ENCODE measurements at places on chromosomes 1 and 21.

DNA sequence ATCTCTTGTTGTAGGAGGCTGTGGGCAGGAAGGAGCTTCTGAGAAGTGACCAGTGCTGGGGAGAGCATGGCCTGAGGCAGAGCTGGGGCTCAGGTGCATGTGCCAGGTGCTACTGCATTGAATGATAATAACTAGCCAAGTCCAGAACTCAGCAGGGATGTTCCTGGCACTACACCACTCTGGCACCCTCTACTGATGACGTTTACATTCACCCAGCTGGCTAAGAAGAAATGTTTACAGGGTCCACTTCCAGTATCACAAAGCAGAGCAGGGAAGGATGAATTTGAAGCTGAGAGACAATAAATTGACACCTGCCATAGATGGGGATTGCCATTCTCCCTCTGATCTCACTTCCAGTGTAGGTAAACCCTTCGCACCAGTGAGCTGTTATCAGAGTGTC lies 411.8 kb downstream of the SETD4 start:
- H3K4me3 ChIP-seq = no peak overlapping the region
- H3K36me3 ChIP-seq = no peaks in the 10 kb centered on the region
- H3K27ac ChIP-seq = no peak overlapping the region
- no peaks in the 10 kb centered on the region for H3K4me1 ChIP-seq
- peaks cover 30% of the 10 kb centered on the region for H3K27me3 ChIP-seq
- no peak for DNase-seq

DNA sequence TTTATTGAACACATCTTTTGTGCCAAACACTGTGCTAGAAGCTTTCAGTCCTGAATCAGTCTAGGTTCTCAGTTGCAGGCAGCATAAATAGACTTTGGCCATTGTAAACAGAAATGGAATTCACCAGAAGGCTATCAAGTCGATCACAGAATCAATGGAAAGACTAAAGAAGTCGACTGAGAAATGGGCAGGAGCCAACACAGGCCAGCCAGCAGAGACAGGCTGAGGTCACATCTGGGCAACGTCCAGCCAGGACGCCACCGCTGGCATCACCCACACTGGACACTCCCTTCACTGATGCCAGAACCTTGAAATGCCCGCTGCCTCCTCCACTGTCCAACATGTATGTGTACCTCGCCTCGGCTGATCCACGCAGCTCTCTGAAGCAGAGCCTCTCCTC lies 5.5 kb upstream of the CNTN2 start:
- no peak overlapping the region for H3K4me3 ChIP-seq
- no peaks in the 10 kb centered on the region for H3K27me3 ChIP-seq
- no peak for DNase-seq

DNA sequence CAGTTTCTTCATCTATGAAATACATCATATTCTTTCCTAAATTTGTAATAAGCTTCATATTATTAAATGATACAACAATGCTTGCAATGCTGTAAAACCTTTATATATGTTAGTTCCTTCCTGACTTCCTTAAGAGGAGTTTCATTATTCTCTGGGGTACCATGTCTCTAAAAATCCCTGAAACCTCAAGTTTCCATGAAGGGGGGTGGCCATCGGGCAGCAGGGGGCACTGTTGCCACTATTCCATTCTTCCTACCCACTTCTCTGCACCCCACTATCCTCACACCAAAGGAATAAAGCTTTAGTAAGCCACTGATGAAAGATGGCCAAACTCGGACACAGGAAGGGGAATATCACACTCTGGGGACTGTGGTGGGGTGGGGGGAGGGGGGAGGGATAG lies 9.0 kb upstream of the DMRTB1 start:
- H3K27me3 ChIP-seq = no peaks in the 10 kb centered on the region
- H3K4me3 ChIP-seq = no peak overlapping the region
- DNase-seq = no peak
- no peaks in the 10 kb centered on the region for H3K4me1 ChIP-seq

GRCh38 chr21:35024513-35024912 lies 24.6 kb downstream of the RUNX1 start:
- peaks cover 81% of the 10 kb centered on the region for H3K4me1 ChIP-seq
- peak overlapping the region; percentile 98 for H3K27ac ChIP-seq
- no peak for DNase-seq
- H3K4me3 ChIP-seq = peak overlapping the region; percentile 88

DNA sequence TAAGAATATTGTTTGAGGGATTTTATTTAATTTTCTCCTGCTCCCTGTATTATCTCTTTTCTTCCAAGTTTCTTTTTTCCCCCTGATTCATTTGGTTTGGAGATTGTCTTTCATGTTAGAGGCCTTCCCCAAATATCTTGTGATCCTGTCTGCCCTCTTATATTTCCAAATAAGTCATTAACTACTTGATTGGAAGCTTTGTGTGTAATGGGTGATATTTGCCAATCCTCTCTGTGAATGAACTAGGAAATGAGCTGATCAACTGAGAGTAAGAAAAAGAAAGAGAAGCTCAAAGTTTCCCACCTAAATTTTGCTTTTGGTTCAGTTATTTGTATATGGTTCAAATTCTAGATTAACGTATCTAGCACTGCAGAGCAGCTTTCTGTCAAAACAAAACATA lies 23.6 kb upstream of the LY9 start:
- peak overlapping the region; percentile 100 for H3K27ac ChIP-seq
- peaks cover 68% of the 10 kb centered on the region for H3K4me1 ChIP-seq
- peaks cover 8% of the 10 kb centered on the region for H3K36me3 ChIP-seq
- H3K27me3 ChIP-seq = no peaks in the 10 kb centered on the region

- H3K4me1 ChIP-seq = no peaks in the 10 kb centered on the region
- no peak for DNase-seq
- H3K36me3 ChIP-seq = no peaks in the 10 kb centered on the region
- no peak overlapping the region for H3K4me3 ChIP-seq
- H3K27me3 ChIP-seq = peaks cover 5% of the 10 kb centered on the region
- no peak overlapping the region for H3K27ac ChIP-seq
Observed at GRCh38 chr1:11851180-11851579, 3.6 kb upstream of the NPPA start.

GRCh38 chr1:92859400-92860039 lies 27.7 kb downstream of the RPL5 start:
- peaks cover 10% of the 10 kb centered on the region for H3K4me1 ChIP-seq
- no peak for DNase-seq
- H3K27me3 ChIP-seq = no peaks in the 10 kb centered on the region
- H3K4me3 ChIP-seq = peak overlapping the region; percentile 76
- no peak overlapping the region for H3K27ac ChIP-seq

- H3K27ac ChIP-seq = no peak overlapping the region
- H3K4me3 ChIP-seq = no peak overlapping the region
- no peaks in the 10 kb centered on the region for H3K36me3 ChIP-seq
- no peaks in the 10 kb centered on the region for H3K4me1 ChIP-seq
- no peaks in the 10 kb centered on the region for H3K27me3 ChIP-seq
Observed at GRCh38 chr1:177020851-177021589, 143.5 kb downstream of the ASTN1 start.

DNA sequence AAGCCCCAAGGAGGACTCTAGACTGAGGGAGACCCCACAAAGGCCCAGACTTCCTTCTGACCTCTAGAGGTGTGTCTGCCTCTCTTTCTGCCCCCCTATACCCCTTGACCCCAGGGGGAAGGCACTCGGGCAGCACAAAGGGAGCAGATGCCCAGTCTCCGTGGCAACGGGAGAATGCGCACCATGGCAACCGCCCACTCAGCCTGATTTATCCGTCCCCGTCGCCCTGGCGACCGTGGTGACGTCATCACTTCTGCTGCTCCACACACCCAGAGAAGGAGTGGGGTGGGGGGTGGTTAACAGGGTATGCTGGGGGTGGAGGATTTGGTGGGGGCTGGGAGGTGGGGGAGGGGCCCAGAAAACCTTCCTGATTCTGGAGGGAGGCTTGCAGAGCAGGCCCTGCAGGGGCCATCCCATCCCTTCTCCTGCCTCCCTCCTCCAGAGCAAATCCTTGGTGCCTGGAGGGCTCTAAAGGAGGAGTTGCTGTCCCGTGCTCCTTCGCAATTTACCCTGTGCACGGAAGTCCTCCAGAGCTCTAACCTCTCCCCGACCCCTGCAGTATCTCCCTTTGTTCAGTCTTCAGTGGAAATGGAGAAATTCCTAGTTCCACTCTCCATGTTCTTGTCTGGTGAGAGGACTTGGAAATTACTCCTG lies 6.3 kb downstream of the CELF3 start:
- H3K27me3 ChIP-seq = peaks cover 11% of the 10 kb centered on the region
- H3K27ac ChIP-seq = no peak overlapping the region

DNA sequence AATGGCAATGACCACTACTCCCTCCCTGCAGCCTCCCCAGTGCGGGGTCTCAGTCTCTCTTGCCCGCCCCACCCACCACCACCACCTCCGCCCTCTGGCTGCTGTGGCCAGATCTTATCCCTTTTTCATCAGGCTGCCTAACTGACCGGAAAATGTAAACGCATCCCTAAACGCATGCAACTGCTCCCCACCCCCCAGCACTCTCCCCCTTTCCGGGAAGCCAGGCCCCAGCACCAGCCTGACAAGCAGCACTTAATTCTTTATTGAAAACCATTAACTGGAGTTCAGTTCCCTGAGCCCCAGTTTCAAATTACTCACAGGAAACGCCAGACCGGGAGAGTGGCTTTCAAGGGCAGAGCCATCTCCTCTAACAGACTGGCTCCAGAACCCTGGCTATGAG lies 147.7 kb downstream of the DMRTA2 start:
- H3K36me3 ChIP-seq = no peaks in the 10 kb centered on the region
- DNase-seq = no peak
- H3K27ac ChIP-seq = no peak overlapping the region
- H3K4me1 ChIP-seq = no peaks in the 10 kb centered on the region
- H3K4me3 ChIP-seq = no peak overlapping the region

DNA sequence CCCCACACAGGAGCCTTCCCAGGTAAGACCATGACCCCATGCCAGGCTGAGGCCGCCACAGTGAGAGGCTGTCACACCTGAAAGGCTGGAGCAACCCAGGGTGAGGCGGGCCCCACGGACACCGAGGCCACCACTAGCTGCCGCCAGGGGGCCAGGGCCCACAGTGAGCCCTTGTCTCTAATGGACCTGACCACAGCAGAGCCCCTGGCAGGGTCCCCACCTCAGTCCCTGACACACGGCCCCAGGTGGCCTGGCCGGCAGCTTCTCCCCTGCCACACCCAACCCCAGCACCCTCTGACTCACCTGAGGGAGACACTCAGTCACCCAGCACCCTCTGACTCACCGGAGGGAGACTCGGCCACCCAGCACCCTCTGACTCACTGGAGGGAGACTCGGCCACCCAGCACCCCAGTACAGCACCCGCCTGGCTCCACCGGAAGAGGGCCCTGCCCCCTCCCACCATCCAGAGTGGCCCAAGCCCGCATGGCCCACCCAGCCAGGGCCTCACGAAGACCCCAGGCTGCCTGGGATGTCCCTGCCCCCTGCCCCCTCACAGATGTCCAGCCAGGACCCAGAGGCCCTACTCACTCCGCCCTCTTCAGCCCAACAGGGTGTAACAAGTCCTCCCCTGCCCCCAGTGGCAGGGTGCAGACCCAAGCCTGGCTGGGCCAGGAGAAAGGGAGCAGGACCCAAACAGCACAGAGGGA lies 4.4 kb downstream of the DVL1 start:
- no peaks in the 10 kb centered on the region for H3K27me3 ChIP-seq
- H3K27ac ChIP-seq = no peak overlapping the region
- DNase-seq = no peak
- H3K4me3 ChIP-seq = no peak overlapping the region
- H3K4me1 ChIP-seq = peaks cover 13% of the 10 kb centered on the region

GRCh38 chr1:51877434-51878307 lies 856 bp downstream of the NRDC start:
- H3K4me1 ChIP-seq = peaks cover 13% of the 10 kb centered on the region
- H3K27ac ChIP-seq = no peak overlapping the region
- DNase-seq = peak; percentile 61
- H3K4me3 ChIP-seq = no peak overlapping the region

DNA sequence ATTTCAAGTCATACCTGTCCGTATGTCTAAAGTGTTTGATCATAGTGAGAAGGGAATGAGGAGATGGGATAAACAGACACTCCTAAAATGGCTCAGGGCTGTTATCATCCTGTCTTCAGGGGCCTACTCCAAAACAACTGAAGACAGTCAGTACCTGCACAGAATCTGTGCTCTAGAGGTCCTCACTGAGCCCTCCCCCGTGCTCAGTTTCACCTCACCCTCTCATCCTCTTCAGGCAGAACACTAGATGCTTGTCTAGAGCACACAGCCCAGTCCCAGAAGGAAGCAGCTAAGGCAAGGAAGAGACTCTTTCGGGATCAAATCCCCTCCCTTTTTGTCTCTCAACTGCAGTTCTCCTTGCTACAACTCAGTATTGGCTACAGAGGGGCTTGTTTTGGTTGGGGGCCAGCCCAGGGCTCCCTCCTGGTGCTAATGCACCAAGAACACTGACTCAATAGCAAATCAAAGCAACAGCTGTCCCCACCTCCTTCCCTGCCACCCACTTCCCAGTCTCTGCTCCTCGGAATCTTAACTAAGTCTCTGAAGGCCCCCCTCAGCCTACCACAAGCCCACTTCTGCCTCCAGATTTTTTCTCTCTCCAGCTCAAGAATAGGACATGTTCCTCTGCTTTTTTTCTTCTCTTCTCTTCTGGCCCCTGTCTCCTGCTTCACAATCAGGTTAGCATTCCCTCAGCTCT lies 10.1 kb downstream of the CADM3 start:
- H3K4me1 ChIP-seq = no peaks in the 10 kb centered on the region
- H3K27me3 ChIP-seq = peaks cover 49% of the 10 kb centered on the region
- DNase-seq = no peak
- no peaks in the 10 kb centered on the region for H3K36me3 ChIP-seq

- no peak for DNase-seq
- no peak overlapping the region for H3K4me3 ChIP-seq
- peaks cover 3% of the 10 kb centered on the region for H3K27me3 ChIP-seq
- no peak overlapping the region for H3K27ac ChIP-seq
- H3K4me1 ChIP-seq = no peaks in the 10 kb centered on the region
Observed at GRCh38 chr1:31148409-31148808, 82.9 kb upstream of the PUM1 start.

DNA sequence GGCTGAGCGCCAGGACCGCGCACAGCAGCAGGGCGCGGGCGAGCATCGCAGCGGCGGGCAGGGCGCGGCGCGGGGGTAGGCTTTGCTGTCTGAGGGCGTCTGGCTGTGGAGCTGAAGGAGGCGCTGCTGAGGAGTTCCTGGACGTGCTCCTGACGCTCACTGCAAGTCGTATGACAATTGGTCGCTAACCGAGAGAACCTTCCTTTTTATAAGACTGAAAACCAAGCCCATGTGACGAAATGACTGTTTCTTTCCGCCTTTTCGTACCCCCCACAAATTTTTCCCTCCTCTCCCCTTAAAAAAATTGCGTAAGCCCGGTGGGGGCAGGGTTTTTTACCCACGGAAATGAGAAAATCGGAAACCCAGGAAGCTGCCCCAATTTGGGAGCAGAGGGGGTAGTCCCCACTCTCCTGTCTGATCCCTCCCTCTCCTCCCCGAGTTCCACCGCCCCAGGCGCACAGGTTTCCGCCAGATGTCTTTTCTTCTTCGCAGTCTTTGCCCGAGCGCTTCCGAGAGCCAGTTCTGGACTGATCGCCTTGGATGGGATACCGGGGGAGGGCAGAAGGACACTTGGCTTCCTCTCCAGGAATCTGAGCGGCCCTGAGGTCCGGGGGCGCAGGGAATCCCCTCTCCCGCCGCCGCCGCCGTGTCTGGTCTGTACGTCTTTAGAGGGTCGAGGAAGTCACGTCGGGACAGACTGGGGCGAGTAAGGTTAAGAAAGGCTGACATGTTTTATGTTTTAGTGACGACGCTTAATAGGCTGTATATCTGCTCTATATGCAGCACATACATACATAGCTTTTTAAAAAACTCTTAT lies at the start of gene PTGS2:
Gene PTGS2, minus strand, starts transcription at position 179 of the 817 bp plus-strand sequence. Its CDS starts 133 bp downstream, at position 46.
- peaks cover 4% of the 10 kb centered on the region for H3K4me1 ChIP-seq
- peaks cover 11% of the 10 kb centered on the region for H3K36me3 ChIP-seq
- peak within 1 kb of the TSS; percentile 78 for H3K4me3 ChIP-seq

GRCh38 chr1:230047114-230047865 lies 19.7 kb upstream of the GALNT2 start:
- peaks cover 46% of the 10 kb centered on the region for H3K27me3 ChIP-seq
- H3K4me3 ChIP-seq = no peak overlapping the region
- H3K4me1 ChIP-seq = peaks cover 5% of the 10 kb centered on the region
- no peaks in the 10 kb centered on the region for H3K36me3 ChIP-seq
- no peak overlapping the region for H3K27ac ChIP-seq
- no peak for DNase-seq

Measured in natural killer cell treated with Interleukin-12 subunit alpha and Interleukin-12 subunit beta and Interleukin-15 and Interleukin-18, amount 100 ng/mL, for 72 hours (primary cell).